ENCODE measurements at places on chromosomes 16 and 17.

GRCh38 chr16:49756775-49757558 is 98.9 kb downstream of the ZNF423 start:
- no peak for DNase-seq

DNA sequence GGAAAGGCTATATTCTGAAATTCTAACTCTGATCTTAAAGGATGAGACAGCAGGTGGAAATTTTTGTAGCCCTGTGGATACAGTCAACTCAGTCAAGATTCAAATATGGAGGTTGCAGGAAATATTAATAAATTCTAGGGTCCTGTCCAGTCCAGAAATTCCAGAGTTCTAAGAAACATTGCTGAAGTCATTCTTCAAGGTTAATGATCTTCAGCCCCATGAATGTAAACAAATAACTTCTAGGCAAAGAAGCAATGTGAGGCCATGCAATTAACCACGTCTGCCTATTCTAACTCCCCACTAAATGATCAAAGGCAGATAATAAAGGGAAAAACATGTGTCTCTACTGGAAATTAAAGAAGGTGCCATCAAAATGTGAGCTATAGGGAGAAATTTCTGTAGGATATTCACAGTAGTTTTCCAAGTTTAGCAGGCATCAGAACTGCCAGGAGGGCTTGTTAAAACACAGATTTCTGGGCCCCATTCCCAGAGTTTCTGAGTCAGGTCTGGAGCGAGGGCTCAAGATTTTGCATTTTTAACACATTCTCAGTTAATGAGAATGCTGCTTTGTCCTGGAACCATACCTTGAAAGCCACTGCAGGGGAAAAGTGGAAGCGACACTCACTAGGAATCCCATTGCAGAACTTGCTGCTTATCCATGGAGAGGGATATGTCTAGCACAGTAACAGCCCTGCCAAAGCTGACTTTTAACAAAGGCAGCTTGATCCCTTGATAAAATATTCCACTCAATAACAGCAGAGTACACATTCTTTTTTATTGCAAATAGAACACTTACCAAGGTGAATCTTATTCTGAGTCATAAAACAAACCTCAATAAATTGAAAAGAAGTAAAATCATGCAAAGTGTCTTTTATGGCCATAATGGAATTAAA is 61.8 kb downstream of the DNAH3 start:
- DNase-seq = no peak

DNA sequence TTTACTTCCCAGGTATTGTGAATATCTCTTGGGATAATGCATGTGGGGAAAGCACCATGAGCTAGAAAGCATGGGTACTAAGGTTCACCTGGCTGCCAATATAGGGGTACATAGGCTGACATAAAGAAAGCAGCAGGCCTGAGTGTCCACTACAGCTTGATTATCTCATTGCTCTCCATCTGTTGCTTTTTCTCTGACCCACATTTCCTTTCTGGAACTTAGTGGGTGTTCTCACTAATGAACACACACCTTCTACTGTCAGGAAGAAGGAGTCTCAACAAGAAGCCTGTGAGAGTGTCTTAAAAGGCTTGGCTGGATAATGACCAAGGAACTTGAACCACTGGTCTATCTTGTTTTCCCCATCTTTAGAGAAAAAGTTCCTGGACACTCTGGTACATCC is 62.5 kb downstream of the CA10 start:
- DNase-seq = no peak

DNA sequence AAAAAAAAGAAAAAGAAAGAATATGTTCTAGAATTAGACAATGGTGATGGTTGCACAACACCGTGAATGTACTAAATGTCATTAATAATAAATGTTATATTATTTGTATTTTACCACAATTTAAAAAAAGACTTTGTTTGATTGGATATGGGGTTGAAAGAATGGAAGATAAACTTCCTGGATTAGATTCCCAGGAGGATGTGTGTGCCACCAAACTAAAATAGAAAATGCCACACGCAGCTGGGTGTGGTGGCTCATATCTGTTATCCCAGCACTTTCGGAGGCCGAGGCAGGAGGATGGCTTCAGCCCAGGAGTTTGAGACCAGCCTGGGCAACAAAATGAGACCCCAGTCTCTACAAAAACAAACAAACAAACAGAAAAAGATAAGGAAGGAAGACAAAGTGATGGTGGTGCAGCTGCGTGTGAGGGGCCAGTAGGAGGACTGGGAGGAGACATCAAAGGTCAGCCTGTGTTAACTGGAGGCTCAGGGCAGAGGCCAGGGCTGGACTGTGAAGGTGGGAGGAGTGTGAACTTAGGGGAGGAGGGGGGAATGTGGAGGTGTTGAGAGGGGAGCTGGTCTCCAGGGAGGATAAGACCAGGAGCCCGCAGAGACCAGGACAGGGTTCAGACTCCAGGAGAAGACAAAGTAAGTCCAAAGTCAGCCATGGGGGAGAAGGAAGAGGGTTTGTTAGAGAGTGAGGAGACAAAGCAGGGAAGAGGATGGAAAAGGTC is 4.1 kb downstream of the PECAM1 start:
- no peak for DNase-seq

GRCh38 chr16:74825941-74826340 is 51.3 kb upstream of the FA2H start:
- DNase-seq = no peak

DNA sequence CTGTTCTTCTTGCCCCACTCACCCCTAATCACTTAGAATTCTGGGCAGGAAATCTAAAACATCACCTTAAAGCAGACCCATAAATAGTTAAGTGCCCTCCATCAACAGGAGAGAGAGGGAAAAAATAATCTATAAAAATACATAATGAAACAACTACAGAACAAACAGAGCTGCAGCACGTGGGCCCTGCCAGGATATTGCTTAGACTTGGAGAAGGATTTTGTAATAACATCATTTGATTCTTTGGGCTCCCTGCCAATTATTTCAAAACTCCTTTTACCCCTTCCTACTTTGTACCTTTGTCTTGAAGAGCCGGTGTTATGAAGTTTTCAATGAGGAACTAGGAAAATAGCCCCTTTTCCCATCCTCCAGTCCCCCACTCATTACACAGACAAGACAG is 130.6 kb upstream of the TOX3 start:
- DNase-seq = no peak

GRCh38 chr17:68318103-68318991 is 27.1 kb downstream of the ARSG start:
- no peak for DNase-seq

GRCh38 chr16:58094026-58094425 is 35.2 kb downstream of the CFAP20 start:
- no peak for DNase-seq

DNA sequence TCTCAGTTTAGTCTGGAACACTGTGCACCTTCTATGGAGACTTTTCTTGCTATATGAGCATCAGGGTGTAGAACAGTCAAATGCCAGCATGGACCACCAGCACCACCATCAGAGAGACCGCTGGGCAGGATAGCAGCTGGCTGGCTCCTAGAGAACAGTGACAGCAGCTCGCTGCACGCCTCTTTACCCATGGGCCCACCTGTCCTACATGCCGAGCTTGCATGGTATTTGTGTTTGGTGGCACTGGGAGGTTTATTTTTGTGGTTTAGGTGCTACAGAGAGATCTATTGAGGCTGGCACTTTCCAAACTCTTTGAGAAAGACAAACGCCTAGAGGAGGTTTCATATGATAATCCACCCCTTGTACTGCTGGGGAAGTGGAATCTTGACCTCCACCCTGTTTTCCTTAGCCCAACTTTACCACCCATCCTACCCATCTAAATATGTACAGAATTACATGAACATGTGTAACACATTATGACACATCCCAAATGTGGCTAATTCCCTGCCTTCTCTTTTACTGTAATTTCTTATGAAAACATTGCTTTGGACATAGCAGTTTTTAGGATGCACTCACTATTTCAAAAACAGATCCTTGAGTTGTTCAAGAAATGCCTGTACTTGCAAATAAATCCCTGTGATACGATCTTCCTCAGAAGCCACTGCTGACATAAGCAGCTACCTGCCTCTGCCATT is 46.3 kb downstream of the COG7 start:
- no peak for DNase-seq

DNA sequence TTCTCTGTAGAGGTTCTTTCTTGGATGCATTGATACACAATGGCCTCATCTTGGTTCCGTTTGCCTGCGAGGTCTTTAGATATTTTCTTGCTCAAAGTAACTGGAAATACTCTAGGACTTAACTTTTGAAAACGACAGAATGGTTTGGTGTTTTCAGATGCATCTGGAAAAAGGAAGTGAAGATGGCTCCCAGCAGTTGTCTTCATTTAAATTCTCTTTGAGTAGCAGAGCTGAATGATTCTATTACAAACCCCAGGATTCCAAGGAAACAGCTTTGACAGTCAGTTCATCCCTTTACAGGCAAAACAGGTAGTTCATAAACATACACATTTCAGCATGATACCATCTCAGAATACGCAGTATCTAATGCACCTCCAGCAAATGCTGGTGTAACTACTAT is 54.8 kb downstream of the PSMD12 start:
- DNase-seq = no peak

- no peak for DNase-seq
These were observed 259.4 kb upstream of the AXIN2 start for GRCh38 chr17:65820811-65821210.

- no peak for DNase-seq
These were observed 1.5 kb downstream of the TMEM100 start for GRCh38 chr17:55720919-55721836.

GRCh38 chr17:44380767-44381166 is 8.7 kb downstream of the ITGA2B start:
- no peak for DNase-seq

GRCh38 chr17:71441098-71441497 is 679.7 kb upstream of the SOX9 start:
- no peak for DNase-seq

DNA sequence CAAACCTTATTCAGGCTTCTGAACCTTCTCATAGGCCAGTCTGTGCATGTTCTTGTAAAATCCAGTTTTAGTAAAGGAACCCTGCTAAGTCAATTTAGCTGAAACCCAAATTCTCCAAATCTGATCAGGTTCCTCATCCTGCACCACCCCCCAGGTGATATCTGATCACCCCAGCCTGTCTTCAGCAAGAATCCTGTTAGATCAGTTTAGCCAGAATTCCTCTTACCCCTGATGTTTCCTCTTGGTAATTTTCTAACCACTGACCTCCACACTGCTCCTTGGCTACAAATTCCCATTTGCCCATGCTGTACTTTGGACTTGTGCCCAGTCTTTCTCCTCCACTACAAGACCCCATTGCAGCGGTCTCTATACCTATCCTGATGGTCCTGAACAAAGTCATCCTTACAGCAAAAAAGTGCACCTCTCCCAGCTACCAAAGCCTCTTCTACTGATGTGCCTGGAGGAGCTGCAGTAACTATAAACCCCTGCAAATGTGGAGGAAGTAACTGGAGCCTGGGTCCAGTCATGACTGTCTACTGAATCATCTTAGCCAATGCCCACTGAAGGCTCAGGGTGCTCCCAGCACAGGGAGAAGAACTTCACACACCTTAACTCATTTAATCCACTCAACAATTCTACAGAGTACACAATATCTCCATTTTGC is 23.8 kb downstream of the TEX14 start:
- no peak for DNase-seq

DNA sequence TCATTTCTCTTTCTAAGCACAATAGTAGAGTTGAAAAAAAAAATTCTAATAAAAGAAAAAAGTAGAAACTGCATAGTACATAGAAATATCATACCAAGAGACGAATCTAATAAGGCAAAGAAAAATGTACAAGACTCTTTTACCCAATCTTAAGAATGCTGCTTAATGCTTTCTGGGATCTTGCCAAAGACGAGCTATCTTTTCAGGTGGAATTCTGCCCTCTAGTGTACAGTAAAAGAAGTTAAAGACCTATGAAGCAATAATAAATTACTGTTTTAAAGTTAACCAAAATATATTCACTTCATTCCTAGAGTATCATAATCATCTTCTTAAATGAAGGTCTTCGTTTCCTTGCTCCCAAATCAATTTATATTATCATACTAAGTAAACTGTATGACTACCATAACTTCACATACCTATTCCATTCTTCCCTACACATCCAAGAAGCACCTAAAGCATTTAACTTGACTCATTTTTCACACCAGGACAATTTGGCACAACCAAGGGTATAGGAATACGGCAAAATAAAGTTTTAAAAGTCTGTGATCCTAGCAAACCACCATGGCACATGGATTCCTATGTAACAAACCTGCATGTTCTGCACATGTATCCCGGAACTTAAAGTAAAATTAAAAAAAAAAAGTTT is 47.7 kb downstream of the CFDP1 start:
- no peak for DNase-seq
